ENCODE measurements at places on chromosomes 7 and 10. TPM values are rescaled to one million over a fixed set of nuclear protein-coding genes. Genes with fewer than 3 reads are reported as not detected.

DNA sequence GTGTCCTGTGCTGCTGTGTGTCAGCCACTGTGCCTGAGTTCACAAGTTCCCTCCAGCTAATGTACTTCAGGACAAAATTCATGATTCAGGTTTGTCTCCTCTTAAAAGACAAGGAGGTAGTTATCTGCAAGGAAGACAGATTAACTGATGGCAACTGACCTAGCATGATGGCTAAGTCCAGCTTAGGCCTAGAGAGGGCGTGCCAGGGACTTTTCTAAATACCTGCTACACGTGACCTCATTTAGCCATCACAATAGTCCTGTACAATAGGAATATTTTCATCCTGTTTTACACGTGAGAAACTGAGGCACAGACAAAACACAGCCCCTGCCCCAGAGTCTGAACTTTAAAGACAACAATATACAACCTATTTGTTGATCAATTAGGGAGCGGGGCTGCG lies 275.7 kb downstream of the XPNPEP1 start:
- no peak for DNase-seq

GRCh38 chr7:27156916-27157701 lies 634 bp upstream of the HOXA7 start:
- DNase-seq, result no peak

DNA sequence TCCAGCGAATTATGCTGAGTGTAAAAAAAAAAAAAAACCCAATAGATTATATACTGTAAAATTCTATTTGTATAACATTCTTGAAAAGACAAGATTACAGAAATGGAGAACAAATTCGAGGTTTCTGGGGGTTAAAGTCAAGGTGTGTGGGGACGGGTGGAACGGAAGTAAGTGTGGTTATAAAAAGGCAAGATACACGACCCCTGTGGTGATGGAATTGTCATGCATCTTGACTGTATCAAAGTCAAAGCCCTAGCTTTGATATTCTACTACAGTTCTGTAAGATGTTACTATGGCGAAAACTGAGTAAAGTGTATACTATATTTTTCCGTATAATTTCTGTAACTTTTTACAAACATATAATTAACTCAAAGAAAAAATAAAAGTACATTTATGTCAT lies 718.2 kb upstream of the PCDH15 start:
- no peak for DNase-seq

The TBC1D12 gene
- polyA plus RNA-seq, result 3.3 TPM

DNA sequence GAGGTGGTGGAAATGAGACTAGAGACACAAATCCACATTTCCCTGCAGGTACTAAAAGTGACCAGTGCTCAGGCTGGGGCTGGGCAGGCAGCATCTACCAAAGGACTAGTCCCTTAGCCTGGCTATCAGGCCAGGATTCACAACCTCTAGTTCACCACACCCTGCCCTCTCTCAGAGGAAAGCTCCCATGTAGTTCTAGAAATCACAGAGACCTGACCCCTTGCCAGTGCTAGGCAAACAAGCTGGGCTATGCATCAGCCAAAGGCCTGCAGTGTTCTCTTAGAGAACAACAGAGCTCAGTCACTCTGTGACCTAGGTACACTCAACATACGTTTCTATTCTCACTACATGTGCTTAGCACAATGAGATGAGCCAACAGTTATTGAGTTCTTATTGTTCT lies 26.7 kb upstream of the LRRC4 start:
- DNase-seq, result no peak

The PILRA gene
- 0.27 TPM for polyA plus RNA-seq

Measured in BJ (cell line).